NCI-H2029 (cell line): ENCODE measurements at places on chromosomes 7 and 10.

DNA sequence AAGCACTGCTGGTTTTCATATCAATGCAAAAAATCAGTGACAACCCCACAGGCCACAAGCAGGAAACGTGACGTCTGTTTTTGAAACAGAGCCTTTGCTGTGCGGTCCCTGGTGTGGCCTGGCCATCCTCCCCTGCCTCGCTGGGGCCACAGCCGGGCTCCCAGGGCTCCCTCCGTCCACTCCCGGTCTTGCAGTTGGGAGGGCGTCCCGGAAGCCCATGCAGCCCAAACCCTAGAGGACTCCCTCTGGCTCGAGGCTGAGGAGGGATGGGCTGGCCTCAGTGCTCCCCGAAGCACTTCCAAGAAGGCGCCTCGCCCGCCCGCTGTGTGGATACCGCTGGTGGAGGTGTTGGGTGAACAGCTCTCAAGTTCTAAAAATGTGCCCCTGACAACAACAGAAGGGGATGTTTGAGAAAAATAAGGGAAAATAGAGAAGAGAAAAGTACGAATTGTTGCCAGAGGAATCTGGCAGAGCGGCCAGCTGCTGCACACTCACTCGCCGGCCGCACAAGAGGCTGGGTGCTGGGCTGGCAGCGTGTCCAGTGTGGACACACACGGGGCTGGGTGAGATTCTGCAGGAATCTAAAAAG lies 73.5 kb downstream of the ZRANB1 start:
- no peak for DNase-seq

GRCh38 chr10:5508786-5509185 lies 9.4 kb upstream of the CALML5 start:
- no peak for DNase-seq

DNA sequence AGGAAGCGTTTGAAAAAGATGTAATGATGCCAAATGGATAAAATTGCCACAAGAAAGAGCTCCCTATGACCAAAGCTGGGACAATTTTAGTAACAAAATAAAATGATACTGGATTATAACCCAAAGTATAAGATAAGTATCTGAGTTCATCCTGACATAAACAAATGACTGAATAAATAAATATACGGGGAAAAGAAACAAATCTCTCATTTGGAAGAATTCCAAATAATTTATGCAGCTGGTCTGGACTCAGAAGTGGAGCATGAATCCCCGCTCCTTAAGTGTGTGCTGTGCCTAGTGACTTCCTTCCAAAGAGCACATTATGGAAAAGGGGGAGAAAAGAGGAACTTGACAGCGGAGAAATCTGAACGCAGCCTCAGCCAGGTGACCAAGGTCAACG lies 186.2 kb downstream of the RAMP3 start:
- DNase-seq, result no peak

- no peak for DNase-seq
These were observed 7.3 kb downstream of the LFNG start for GRCh38 chr7:2526659-2527504.

DNA sequence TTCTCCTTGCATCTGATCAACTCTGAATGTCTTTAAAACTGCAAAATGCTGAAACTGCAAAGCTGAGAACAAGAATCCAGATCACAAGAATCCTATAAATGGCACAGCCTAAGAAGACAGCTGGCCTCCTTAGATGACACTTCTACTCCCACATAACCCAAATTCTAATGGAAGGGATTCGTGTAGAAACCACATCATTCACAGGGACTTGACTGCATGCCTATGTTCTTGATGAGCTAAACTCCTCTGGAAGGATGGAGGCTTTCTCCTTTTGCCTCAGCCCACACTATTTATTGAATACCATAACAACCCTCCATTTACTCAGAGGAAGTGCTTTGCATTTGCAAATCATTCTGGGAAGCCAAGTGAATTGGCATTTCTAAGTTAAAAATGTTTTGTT lies 252.5 kb upstream of the VWC2 start:
- no peak for DNase-seq

DNA sequence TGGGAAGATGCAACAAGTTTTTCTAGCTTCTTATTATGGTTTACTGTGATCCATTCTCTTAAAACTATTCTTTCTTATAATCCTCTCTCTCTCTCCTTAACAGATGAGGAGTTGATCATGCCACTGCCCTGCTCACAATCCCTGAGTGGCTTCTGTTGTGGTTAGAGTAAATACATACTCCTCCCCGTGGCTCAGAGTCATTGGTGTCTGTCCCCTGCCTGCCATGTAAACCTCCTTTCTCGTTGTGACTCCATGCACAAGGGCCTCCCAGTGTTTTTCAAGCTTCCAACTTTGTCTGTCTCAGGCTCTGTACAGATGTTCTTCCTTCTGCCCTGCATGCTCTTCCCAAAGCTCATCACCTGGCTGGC lies 20.4 kb downstream of the CCNY start:
- no peak for DNase-seq

DNA sequence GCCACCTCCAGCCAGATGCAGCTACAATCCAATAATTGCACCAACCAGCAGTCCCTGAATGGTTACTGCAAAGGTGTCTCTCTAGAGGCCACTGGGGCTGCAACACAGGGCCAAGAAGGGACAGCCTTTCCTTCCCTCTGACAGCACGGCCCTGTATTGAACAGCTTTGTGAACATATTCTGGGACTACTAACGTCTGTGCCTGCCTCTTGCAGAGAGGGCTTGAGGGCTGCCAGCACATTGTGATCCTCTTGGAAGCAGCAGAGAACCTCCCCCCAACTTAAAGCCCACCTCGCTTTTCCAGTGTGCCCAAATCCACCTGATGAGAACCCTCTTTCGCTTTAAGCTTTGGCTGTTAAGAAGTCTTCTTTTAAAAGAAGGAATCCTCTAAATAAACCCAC lies 415.9 kb downstream of the RPS24 start:
- no peak for DNase-seq

DNA sequence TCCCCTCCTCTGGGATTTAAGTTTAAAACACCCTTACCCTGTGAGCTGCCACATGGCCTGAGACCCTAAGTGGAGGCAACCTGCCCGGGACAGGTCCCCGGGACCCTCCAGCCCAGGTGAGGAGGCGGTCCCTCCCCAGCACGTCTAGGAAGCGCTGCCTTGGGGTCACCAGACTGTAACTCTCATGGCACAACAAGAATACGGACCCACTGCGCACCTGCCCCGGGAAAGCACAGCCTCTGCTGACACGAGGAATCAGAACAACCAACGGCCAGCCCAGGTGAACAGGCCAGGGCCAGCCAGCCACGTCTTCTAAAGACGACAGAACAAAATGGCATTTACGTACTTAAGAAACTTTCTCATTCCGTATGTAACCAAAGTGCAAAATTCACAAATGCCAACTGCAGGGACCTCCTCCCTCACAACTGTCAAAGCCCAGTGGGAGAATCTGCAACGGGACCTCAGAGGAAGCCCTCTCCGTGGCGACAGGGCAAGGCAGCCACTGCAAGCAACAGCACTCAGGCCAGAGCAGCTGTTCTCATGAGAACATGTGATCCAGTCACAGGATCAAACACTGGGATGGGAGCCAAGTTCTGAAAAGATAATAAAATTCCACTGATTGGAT lies 208.4 kb downstream of the DIP2C start:
- no peak for DNase-seq

DNA sequence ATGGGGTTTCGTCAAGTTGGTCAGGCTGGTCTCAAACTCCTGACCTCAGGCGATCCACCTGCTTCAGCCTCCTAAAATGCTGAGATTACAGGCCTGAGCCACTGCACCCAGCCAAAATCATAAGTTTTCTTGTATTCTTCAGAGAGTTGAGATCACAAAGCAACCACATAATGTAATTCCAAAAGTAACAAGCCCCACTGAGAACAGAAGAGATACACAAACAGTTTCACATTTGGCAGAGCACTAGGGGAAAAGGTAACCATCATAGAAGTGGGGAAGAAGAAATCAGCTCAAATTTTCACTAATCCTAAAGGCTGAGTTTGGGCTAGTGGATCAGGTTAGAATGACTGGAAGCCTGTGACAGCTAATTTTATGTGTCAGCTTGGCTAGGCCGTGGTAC lies 5.4 kb upstream of the CEP41 start:
- DNase-seq, result no peak

DNA sequence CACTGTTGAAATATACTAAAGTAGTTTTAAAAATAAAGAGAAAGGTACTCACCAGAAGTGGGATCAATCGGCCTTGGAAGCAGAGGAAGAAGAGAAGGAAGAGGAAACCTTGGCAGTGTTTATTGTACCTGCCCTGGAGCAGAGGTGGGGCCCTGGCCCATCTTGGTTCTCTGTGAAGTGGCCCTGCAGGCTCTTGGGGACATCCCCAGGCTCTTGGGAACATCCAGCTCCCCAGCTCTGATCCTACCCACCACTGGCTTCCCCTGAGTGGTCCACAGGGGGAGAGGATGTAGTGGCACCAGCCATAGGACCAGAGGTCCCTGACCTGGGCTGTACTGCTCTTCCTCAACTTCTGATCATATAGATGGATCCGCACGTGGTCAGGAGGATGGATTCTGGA lies 22.3 kb upstream of the RET start:
- DNase-seq, result no peak

DNA sequence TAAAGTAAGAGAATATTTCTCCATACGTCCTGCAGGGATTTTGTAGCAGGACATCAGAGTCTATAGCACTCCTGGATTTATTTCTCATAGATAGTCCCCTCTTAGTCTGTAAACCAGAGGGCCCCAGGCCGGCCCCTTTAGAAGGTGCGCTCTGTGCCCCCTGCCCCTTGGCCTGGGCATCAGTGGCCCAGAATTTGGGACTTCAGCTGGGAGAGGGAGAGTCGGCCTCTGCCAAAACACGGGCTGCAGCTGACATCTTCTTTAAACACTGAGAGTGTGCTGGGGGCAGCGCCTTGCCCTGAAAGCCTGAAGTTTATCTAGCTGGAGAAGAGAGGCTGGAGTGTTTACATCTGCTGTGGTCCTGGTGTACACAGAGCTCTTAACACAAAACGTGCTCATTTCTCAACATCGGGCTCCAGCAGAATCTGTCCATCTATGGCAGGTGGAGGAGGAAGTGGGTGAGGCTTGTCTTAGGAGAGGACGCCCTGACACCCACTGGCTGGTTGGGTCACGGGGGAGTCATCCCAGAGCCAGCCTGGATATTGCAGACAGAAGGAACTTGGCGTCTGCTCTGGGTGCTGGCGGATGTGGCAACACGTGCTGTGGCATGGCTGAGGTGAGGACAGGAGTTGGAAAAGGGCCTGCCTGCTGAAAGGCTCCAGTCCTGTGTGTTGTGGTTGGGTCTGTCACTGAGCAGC lies 5.0 kb upstream of the TACR2 start:
- DNase-seq, result peak; percentile 95

DNA sequence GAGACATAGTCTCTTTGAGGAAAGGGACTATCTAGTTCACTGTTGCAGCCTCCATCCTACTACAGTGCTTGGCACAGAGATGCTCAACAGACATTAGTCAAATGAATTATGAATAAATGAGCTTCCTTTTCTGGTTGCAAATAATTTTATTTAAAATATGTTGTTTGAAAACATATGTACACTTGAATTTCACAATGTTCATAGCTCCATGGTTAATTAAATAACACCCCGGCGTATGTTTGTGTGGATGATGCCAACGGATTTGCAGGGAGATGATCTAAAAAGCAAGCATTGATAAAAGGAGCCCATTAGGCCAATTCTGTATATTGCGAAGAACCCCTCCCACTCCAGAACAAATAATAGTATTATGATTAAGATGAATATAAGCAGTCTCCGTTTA lies 47.8 kb upstream of the ORC5 start:
- DNase-seq, result no peak

DNA sequence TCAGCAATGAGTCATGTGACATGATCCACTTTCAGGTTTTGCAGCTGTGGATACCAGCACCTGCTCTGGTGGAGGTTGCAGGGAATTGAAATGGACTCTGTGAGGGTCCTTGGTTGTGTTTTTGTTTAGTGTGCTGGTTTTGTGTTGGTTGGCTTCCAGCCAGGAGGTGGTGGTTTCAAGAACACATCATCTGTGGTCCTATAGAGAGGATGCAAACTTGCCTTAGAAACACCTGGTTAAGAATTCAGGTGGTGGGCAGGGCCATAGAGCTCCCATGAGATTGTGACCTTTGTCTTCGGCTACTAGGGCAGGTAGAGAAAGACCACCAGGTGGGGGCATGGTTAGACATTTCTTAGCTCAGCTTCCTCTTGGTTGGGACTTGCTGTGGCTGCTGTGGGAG lies 59.2 kb upstream of the CYP2C9 start:
- DNase-seq, result no peak

DNA sequence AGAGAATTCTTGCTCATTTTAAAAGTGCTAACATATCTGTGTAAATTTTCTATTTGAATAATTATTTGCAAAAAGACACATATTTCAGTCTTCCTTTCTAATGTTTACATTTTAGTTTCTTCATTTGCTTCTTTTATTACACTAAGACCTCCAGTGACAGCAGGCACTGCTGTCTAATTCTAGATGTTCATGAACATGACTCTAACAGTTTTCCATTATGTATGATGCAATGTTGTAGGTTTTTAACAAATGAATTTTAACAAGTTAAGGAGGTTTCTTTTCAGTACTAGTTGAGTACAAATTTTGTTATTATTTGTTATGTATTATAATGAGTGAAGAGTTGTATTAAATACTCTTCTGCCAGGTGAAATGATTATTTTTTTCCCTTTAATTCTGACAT lies 83.6 kb downstream of the GRB10 start:
- no peak for DNase-seq

DNA sequence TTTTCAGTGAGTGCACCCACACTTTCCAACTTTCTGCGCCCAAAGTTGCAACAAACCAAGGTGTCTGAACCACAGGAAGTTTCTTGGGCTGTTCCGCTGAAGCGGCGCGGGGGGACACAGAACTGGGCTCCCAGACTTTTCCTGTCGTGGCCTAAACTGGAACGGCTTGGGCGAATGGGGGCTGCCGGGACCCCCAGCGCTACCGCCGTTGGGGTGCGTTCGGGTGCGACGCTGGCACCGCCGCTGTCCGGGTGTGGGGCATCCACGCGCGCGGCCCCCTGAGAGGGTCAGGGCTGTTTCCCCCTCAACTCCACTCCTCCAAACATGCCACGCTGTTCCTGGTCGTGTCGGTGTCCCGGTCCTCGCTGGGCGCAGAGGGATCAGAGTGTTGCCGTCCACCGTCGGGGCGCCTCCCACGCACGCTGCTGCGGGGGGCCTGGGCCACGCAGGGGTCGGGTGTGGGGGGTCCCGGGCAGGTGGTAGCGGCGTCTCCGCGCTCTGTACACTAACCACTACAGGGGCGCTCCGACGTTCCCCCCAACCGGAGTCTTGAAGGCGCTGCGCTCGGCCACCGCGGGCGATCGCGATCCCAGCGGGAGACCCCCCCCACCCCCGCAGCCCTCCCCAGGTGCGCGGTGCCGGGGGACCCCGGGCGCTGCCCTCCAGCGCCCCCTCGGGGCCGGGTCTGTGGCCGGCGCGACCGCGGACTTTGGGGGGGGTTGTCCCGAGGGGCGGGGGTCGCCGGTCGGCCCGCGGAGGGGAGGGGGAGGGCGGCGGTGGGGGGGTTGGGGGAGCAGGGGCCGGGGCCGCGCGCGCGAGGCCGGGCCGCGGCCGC lies 2.2 kb upstream of the CUX1 start:
- DNase-seq, result no peak

DNA sequence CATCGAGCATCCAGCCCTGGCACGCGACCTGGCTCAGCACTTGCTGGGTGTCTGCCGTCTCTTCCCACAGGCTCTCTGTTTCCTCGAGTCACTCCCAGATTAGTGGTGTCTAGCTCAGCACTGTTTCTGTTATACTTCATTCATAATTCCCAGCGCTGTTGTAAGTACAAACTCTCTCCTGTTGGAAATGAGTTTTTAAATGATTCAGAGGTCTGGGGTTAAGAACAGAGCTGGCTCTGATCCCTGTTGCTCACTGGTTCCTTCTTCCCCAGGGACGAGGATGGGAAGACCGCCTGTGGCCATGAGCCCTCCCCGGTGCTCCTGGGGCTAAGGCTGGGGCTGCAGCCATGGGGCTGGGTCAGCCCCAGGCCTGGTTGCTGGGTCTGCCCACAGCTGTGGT lies 17.3 kb upstream of the C10orf95 start:
- no peak for DNase-seq
